ENCODE measurements at places on chromosomes 1 and 21.

DNA sequence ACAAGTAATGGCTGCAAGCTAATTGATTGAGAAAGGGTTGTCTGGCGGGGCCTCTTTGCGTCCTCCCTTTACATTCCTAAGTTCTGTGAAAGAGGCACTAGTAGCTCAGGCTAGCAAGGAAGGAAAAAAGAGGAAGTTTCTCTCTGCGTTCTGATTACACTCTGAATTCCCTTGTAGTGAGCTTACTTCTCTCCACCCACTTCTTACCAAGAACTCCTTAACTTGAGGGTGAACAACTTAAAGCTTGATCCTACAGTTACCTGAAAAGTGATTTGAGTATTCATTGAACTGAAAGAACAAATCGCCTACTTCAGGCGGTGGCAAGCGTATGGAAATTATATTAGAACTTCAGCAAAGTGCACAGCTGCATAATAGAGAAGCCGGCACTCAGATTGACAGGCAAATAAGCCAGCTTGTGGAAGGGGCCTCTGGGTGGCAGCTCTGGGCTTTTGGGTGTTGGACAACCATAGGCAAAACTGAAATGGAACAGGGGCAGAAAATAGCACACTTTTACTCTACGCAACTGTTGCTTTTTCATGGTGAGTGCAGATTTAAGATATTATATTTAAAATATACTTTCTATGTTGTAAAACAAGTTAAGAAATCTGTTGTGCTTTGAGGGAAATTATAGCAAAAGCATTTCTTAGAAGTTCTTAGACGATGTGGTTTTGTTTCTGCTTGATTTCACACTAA is 464.5 kb downstream of the USP25 start:
- peak; percentile 60 for DNase-seq

- DNase-seq, result no peak
Measured at GRCh38 chr1:67020304-67020703, 33.6 kb downstream of the SLC35D1 start.

GRCh38 chr1:22339237-22339636 is 112.4 kb upstream of the ZBTB40 start:
- no peak for DNase-seq

DNA sequence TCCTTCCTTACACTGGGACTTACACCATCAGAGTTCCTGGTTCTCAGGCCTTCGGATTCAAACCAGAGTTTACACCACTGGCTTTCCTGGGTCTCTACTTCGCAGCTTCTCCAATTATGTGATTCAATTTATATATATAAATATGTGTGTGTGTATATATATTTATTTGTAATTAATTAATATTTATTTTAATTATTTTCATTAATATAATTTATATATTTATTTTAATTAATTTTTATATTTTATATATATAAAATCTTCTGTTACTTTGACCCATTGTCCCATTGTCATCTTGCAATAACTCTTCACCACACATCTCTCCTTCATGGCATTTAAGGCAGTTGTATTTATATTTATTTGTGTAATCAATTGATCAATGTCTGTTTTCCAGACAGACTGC is 28.4 kb upstream of the ST6GALNAC3 start:
- DNase-seq, result no peak

DNA sequence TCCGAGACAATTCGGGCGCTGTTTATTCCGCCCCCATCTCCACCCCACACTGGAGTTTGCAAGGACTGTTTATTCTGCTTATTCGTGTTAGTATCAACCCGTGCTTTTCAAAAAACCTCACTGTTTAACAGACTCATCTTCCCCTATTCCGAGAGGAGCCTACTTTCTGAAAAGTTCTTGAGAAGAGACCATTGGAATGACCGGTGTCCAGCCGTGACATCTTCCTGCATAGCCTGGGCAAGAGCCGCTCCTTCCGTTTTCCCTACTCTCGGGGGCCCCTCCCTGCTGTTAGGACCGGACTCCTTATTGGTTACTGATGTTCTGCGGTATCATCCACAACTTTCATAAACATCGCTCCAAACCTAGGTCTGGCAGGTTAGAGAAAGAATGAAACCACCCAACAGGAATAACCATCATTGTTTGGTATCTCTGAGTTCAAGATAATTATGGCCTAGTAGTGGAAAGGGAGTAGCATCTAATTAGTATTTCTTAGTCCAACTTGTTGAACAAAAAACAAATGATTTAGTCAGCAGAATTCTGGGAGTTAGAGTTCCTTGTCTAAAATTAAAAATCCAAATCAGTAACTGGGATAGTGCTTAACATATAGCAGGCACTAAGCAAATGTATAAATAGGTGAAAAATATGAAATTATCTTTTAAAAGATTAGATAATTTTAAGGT is 837 bp downstream of the STXBP3 start:
- DNase-seq, result peak; percentile 77

DNA sequence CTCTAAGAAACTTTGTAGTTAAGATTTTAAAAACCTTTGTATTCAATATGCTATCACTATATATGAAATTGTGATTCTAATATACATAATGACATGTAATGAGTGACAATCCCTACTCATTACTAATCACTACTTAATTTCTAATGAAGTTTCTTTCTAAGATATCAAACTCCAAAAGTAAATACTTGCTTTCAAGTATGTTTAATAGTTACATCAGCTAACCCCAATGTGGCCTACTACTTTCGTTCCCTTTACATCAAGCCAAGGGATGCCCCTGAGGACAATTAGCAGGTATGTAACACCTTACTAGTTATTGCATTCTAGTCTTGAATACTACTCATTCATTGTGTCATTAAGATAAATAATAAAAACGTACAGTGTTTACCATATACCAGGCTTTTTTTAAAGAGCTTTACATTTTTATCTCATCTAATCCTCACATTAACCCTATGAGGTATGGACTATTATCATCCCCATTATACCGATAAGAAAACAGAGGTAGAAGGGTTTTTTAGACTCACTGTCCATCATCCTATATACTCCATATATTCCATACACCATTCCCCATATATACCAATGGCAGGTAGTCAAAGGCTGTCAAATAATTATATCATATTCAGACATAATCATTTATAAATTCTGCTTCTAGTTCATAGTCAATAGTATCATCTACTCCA is 4.2 kb downstream of the PPP1R15B start:
- no peak for DNase-seq

All from HEK293T (cell line).